HFFc6 (cell line): ENCODE measurements at places on chromosomes 1 and 21.

DNA sequence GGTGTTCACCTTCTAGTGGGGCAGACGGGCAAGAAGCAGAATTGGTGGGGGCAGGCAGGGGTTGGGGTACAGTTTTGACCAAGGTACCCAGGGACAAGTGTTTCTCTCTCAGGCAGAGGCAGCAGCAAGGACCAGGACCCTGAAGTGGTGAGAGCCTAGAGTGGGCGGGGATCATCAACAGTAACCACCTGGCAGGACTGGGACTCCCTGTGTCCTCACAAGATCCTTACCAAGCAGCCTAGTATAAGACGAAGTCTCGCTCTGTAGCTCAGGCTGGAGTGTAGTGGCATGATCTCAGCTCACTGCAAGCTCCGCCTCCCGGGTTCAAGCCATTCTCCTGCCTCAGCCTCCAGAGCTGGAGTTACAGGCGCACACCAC lies 3.2 kb upstream of the NADK start:
- DNase-seq, result no peak

GRCh38 chr1:24155011-24155782 lies 12.3 kb upstream of the IL22RA1 start:
- DNase-seq, result no peak

GRCh38 chr21:14567331-14568279 lies 21.5 kb upstream of the SAMSN1 start:
- DNase-seq, result no peak

GRCh38 chr1:159172614-159173291 lies 1.3 kb downstream of the CADM3 start:
- DNase-seq, result no peak

GRCh38 chr1:234870020-234870981 lies 258.3 kb downstream of the TOMM20 start:
- DNase-seq, result no peak

DNA sequence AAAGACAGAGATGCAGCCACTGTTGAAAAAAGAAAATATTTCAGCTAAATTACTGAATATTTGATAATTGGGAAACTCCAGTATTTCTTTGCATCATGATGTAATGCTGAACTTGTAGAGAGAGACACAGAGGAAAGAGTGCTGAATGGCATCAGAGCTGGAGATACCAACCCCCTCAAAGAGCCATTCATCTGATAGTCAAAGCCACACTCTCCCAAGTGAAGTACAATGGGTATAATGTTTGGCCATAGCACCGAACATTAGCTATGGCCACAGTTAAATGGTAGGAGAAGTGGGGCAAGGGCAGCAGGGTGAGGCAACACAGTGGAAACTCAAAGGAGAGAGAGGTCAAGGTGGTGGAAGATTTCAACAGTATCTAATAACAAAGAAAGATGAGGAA lies 107.5 kb upstream of the TNFSF4 start:
- DNase-seq, result no peak

DNA sequence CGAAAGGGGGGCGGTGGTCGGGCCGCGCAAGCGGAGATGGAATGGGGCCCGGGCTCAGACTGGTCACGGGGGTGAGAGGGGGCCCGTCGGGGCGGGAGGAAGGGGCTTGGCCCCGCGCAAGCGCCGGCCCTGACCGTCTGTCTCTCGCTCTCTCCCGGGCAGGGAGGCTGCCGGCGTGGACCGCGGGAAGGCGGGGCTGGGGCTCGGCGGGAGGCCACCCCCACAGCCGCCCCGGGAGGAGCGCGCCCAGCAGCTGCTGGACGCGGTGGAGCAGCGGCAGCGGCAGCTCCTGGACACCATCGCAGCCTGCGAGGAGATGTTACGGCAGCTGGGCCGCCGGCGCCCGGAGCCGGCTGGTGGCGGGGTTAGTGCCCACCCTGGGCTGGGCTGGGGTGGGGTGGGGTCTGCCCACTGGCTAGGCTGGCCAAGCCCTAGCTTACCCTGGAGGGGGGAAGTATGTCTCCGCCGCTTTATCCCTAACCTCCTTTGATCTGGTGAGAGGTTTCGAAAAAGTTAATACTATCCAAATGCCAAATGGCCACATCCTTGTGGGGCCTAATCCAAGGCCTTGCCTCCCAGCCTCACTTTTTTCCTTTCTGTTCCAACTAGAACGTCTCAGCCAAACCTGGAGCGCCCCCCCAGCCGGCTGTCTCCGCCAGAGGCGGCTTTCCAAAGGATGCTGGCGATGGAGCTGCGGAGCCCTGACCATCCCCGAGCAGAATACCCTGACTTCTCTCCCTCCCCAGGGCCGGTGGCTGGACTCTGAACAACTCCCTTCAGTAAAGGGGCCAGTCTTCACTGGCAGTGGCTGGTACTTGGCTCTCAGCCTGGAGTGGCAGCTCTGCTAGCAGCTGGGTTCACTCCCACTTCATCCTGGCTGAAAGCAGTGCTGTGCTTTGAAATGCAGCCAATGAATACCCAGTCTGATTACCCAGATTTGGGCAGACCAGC lies 636 bp upstream of the YRDC start:
- peak; percentile 70 for DNase-seq

- DNase-seq, result peak; percentile 62
These were observed at the start of gene ENAH for GRCh38 chr1:225652729-225653462. ENAH (minus strand) TSS chr1:225653123; CDS start chr1:225652690, 433 bp downstream.

DNA sequence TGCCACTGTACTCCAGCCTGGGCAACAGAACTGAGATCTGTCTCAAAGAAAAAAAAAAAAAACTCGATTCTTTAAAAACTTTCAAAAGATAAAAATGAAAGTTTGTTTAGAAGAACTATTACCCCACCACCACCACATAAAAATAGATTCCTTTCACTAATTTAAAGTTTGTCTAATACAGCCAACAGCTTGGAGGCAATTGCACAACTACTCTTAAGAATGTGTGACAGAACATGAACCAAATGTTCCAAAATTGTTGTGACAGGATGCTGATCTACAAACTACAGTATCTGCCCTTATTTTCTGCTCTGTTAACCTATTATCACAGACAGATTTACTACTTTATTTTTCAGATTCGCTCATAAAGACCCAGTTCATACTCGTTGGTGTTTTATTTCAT lies 5.5 kb upstream of the TGFBR3 start:
- DNase-seq, result peak; percentile 57

DNA sequence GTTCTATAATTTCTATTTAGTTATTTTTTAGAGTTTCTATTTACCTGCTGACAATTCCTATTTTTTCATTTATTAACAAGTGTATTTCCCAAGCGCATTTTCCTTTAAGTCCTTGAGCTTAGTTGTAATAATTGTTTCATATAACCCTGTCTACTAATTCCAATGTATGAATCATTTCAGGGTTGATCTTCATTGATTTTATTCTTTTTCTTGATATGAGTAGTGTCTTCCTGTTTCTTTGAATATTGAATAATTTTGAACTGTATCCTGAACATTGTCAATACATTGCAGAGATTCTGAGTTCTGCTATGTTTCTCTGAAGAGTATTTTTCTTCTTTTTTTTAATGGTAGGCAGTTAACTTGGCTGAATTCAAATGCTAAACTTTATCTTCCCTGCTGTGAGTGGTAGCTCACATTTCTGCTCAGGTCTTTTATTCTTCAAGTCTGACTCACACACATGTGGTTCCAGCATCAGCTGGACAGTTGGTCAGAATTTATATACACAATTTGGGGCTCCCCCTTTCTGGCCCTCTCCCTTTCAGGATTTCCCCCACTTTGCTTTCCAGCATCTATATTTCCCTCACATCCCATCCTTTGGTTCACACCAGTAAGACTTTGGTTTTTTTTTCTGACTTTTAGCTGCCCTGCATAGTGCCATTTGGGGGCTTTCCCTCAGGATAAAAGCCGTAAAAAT lies 54.4 kb upstream of the WDR26 start:
- peak; percentile 18 for DNase-seq

GRCh38 chr1:175222296-175222938 lies 29.8 kb upstream of the KIAA0040 start:
- DNase-seq, result no peak

GRCh38 chr21:23471877-23472276 lies 2135.4 kb downstream of the MRPL39 start:
- DNase-seq, result no peak

- DNase-seq, result no peak
These were observed 11.3 kb upstream of the SMAP2 start for GRCh38 chr1:40362199-40362598.

- DNase-seq, result no peak
These were observed 45.7 kb downstream of the RNF11 start for GRCh38 chr1:51281807-51282206.

- no peak for DNase-seq
These were observed 8.5 kb downstream of the DHRS3 start for GRCh38 chr1:12609469-12610003.

DNA sequence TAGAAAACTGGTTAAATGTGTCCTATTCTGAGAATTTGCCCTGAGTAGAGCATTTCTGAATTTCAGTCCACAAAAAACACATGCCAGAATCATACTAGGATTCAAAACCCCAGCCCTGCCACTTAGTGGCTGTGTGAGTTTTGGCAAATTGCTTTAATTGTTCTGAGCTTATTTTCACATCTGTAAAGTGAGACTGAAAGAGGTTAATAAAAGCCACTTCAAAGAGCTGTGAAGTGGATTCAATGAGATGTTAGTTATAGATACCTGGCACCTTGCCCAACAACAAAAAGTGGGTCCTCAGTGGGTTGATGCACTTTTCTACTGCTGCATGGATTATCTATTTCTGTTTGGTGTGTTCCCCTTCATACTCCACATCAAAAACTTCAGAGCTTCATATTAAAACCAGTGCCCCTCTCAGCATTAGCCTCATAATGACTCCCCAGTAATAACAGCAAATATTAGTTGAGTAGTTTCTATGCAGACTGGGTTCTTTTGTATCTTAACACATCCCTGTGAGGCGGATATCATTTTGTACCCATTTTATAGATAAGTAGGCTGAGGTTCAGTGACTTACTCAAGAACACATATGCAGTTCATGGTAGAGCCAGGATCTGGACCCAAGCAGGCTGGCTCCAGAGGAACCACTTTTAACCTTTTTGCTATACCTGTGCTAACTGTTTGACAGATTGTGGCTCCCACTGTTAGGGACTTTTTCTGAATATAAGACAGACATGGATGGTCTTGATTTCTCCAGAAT lies 14.2 kb upstream of the ADORA3 start:
- no peak for DNase-seq

- no peak for DNase-seq
These were observed 276.2 kb downstream of the CACNA1E start for GRCh38 chr1:181759481-181759880.

GRCh38 chr1:94856004-94856403 lies 35.8 kb downstream of the SLC44A3 start:
- DNase-seq, result no peak

- no peak for DNase-seq
These were observed 63.4 kb downstream of the B3GALT5 start for GRCh38 chr21:39675993-39676661.

- no peak for DNase-seq
These were observed 19.9 kb downstream of the INSRR start for GRCh38 chr1:156838972-156839371.

- no peak for DNase-seq
These were observed 109.6 kb downstream of the ZBTB18 start for GRCh38 chr1:244160455-244161235.

DNA sequence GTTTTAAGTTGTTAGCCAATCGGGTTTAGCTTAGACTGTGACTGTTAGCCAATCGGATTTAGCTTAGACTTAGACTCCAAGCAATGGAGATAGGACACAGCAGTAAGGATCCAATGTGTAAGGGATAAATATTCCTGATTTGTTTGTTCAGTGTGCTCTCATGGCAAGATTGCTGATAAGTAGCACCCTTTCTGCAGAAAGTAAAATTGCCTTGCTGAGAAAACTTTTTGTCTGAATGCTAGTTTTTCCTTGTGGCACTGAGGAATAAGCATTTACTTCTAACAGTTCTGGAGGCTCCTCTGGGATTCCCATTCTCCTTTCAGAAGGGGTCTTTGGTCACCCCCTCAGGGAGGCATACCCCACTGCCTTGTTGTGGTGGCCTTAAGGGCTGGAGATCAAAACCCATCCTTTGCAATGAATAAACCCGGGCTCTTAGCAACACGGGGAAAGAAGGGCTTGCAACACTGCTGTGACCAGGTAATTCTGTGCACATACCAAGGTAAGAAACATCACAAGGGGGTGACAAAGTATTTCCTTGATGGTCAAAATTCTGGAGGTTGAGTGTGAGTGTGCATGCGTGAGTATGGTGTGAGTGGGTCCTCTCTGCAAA lies 45.4 kb downstream of the SERINC2 start:
- no peak for DNase-seq

- no peak for DNase-seq
These were observed 177.7 kb downstream of the URB2 start for GRCh38 chr1:229803626-229804217.

- DNase-seq, result no peak
These were observed 24.8 kb upstream of the SLFNL1 start for GRCh38 chr1:41046347-41046775.

- no peak for DNase-seq
These were observed 96.6 kb upstream of the VANGL1 start for GRCh38 chr1:115545096-115545720.

DNA sequence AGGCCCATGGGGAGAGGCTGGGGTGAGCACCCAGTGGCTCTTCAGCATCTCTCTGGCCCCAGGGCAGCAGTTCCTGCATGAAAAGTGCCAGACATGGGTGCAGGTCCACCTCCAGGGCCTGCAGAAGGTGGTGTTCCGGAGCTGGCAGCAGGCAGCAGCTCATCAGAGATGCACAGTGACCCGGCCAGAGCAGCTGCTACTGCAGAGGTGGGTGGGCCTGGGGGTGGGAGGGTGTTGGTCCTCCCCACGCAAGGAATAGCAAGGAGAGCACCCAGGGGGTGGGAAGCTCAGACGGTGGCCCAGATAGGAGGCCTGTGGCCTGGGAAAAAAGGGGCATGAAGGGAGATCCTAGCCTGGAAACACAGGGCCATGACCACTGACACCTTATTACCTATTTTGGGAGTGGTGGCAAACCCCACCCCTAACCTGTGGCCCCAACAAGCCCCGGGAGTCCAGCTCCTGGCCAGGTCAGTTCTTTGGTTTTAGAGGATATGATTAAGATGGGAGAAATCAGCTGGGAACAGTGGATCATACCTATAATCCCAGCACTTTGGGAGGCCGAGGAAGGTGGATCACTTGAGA lies 20.2 kb downstream of the C1orf167 start:
- DNase-seq, result no peak

DNA sequence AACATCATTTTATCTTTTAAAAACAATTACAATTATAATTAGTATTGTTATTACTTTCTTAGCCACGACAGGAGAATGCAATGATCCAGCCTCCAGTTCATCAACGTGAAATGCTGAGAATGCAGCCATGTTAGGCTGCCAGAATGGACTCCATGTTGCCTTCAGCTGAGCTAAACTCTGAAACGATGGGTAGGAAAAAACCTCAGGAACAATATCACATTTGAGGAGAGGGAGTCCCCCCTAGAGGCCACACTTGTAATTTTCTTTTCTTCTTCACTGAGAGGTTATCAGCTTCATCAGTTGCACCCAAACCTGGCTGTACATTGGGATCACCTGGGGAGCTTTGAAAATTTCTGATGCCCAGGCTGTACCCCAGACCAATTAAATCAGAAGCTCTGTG lies 34.6 kb upstream of the DNAH14 start:
- peak; percentile 37 for DNase-seq

DNA sequence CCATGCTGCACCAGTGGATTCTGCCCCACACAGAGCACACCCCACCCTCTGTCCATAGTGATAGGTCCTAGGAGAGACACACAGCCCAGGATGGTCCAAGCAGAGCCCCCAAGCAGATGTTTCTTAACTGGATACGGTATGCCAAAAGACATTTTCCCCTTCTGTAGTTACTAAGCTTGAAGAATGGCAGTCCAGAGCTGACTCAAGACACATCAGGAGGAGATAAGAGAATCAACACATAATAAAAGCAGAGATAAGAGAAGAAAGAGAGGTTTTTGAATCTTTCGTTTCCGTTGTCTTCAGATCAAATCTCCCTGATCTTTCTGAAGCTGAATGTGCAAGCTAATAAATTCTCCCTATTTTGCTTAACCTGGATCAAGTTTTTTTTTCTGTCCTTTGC lies 21.8 kb upstream of the CASQ2 start:
- DNase-seq, result no peak
